Activated naive CD4-positive, alpha-beta T cell (primary cell): ENCODE measurements at places on chromosomes 2 and 18.

- no peak for DNase-seq
Observed at GRCh38 chr2:217038001-217038400, 178.1 kb upstream of the TNP1 start.

GRCh38 chr2:235928751-235929370 lies 239.3 kb downstream of the GBX2 start:
- DNase-seq: no peak

- DNase-seq: no peak
Observed at GRCh38 chr18:3524706-3525105, 74.7 kb downstream of the TGIF1 start.

DNA sequence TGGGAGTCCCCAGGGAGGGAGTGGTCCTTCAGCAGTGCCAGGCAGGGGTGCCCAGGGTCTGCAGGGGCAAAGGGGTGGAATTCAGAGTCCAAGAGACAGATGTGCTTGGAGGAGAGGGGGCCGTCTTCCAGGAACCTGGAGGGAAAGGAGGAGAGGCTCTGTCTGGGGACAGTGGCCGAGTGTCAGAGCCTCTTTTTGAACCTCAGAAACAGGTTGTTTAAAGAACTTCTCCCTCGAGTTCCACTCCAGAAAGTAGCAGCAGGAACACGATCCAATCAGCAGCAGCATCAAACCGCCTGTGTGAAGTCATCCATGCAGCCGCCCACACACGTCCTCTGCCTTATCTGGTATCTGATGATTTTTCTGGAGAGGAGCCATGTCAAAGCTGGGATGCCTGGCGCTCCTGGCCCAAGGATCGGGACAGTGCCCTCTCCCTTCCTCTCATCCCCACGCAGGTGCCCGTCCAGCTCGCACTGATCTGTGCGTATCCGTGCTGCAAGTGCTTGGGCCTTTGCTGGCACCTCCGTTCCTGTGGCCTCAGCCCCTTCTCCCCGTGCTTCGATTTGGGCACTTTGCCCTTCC lies 205.1 kb downstream of the NDUFA10 start:
- DNase-seq: no peak

GRCh38 chr2:203692031-203692710 lies 14.3 kb upstream of the CD28 start:
- no peak for DNase-seq

DNA sequence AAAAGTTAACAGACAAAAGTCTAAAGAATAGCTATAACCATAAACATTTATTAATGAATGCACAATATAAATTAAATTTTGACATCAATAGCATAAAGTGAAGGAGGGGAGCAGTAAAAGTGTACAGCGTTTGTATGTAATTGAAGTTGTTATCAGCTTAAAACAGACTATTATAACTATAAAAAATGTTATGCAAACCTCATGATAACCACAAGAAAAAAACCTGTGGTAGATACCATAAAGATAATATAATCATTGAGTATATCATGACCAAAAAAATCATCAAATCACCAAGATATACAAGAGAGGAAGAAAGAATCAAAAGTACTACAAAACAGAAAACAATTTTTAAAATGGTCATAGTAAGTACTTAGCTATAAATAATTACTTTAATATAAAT lies 122.1 kb upstream of the ID2 start:
- DNase-seq: no peak
